ENCODE measurements at places on chromosomes 1 and 21.
A peak's percentile ranks its signal among the peaks of the same experiment; 100 is the strongest.

GRCh38 chr21:32413697-32414578 lies 1.4 kb downstream of the EVA1C start:
- DNase-seq, result no peak

- no peak for DNase-seq
Observed at GRCh38 chr1:24725209-24725651, 20.0 kb upstream of the CLIC4 start.

GRCh38 chr1:229913489-229913888 lies 153.5 kb upstream of the GALNT2 start:
- no peak for DNase-seq

GRCh38 chr1:46425726-46426125 lies 31.6 kb downstream of the FAAH start:
- DNase-seq, result no peak

DNA sequence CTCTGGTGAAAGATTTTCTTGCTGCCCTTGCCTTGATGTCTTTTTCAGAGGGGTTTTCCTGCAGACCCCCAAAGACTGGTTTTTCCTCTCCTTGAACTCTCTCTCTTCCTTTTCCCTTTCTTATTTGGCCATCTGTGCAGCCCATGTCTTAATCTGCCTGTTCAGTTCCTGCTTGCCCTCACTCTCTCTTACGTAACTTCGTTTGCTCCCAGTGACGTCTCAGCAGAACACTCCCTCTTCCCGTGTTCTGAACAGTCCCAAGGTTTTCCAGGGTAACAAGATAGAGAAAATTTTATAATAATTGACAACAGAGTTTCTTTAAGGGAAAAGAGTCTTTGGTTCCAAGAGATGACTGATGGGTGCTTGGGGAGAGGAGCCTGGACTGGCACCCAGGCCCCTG lies 109.1 kb upstream of the LMO4 start:
- DNase-seq, result no peak

- no peak for DNase-seq
Observed at GRCh38 chr1:4380564-4381168, 273.7 kb upstream of the AJAP1 start.

- DNase-seq, result no peak
Observed at GRCh38 chr21:32143241-32143939, 135.5 kb downstream of the MIS18A start.

DNA sequence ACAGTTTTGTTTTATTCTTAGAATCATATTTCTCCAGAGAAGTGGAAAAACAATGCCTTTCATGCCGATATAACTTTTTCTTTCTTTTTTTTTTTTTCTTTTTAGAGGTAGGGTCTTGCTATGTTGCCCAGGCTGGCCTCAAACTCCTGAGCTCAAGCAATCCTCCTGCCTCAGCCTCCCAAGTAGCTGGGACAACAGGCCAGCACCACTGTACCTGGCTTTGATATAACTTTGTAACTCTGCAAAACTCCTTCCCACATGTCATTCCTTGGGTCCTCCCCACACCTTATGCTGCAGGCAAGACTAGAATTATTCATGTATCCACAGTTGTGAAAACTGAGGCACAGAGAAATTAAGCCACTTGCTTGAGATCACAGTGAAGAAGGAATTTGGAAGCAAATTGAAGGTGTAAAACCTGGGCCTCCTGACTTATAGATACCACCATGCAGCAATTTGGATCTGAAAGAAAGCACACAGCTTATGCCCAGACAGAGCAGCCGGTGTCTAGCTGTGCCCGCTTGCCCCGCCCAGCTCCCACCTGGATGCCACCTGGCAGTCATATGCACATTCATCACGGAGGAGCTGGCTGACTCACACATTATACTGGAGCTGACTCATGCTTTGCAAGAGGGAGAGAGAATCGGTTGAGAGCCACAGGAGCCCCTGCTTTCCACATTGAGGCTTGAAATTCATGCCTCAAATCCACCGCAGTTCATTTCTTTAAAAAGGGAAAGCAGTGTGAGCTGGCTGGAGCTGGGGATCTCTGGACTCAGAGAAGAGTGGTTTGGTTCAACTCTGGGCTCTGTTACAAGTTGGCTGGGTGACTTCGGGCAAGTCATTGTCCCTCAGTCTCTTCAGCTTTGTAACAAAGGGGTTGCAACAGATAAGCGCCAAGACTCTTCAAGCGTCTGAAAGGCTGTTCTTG lies 8.3 kb upstream of the SLC2A1 start:
- DNase-seq, result peak; percentile 76

All from NCI-H1436 (cell line).